ENCODE measurements at places on chromosomes 7 and 10.

DNA sequence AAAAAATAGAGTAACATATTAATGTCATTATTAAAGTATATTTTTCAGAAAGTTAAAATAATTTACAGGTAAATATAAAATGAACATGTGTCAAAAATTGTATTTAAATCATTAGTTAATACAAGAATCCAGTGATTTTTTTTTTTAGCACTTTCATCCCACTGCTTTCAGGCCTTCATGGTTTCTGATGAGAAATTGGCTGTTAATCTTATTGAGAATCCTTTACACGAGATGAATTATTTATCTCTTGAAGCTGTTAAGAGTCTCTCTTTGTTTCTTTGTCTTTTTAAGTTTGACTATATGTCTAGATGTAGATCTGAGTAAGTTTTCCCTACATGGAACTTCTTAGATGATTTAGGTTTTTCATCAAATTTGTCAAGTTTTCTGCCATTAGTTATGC, 578.5 kb upstream of the KCND2 start:
- no peak for DNase-seq

- DNase-seq: peak; percentile 40
Measured at GRCh38 chr7:130982160-130982638, 248.2 kb upstream of the KLF14 start.

- no peak for DNase-seq
Measured at GRCh38 chr10:79445977-79446757, 743 bp upstream of the ZCCHC24 start.

DNA sequence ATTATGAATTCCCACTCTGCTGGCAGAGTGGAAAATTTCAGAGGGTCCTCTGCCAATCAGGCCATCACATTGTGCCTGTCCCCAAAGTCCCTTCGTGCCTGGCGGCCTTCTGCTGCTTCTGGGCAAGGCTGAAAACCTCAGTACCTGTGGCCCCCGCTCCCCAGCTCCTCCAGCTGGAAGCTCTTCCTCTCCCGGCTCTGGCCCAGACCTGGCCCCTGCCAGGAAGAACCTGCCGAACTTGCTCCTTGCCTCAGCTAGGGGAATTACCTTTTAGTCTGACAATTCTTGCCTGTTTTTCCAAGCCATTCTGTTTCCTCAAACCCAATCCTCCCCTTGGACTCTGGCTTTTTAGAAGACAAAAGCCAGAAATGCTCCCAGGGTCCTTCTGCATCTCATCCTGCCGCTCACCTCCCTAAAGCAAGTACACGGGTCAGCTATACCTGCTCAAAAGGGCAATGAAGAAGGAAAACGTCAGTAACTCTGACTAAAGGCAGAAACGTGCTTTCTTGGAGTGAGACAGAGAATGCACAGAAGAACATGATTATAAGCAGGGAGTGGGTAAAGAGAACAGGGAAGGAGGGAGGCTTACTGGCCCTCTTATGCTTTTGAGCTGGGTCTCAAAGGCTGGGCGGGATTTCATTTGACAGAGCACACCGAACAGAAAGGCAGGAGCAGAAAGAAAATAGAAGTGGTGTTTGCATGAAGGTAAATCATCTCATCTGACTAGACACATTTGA, 28.1 kb upstream of the TRIL start:
- DNase-seq: no peak

GRCh38 chr7:136857573-136857972, 10.9 kb upstream of the CHRM2 start:
- peak; percentile 11 for DNase-seq

DNA sequence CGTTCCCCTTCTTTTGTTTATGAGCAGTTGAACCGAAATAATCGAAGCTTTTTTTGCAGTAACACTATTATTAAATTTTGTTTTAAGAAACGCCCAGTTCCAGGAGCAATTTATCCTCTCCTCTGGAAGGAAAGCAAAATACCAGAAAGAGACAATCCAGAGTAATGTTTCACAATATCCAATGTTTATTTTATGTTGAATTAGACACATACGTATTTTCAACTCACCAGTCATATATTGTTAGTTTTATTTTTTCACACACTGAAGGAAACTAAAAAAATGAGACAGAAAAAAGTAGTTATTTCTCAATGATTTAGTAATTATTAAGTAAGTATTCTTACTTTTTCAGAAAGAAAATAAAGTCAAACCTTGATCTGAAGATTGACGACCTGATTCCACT, 85.1 kb downstream of the MYOF start:
- DNase-seq: no peak

GRCh38 chr7:29043576-29043975, 85.4 kb upstream of the TRIL start:
- no peak for DNase-seq

DNA sequence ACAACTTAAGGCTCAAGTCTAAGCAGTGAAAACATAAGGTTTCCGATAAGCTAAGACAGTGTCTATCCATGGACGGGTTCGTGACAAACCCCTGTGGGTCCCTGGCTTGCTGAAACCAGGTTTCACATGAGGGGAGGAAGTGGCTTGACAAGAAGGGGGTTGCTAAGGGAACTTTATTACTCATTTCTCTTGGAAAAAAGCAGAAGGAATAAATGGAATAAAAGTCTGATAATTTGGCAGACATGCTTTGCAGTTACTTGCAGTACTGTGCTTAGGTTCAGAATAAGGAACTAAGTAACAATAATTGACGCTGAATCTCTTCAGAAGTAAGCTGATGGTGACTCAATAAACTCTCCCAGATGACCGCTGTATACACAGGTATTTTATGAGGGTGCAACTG, 34.7 kb downstream of the RBM17 start:
- no peak for DNase-seq

- DNase-seq: no peak
Measured at GRCh38 chr10:95441547-95441923, 119.6 kb downstream of the SORBS1 start.

- DNase-seq: no peak
Measured at GRCh38 chr7:48438206-48438605, 266.9 kb downstream of the ABCA13 start.

DNA sequence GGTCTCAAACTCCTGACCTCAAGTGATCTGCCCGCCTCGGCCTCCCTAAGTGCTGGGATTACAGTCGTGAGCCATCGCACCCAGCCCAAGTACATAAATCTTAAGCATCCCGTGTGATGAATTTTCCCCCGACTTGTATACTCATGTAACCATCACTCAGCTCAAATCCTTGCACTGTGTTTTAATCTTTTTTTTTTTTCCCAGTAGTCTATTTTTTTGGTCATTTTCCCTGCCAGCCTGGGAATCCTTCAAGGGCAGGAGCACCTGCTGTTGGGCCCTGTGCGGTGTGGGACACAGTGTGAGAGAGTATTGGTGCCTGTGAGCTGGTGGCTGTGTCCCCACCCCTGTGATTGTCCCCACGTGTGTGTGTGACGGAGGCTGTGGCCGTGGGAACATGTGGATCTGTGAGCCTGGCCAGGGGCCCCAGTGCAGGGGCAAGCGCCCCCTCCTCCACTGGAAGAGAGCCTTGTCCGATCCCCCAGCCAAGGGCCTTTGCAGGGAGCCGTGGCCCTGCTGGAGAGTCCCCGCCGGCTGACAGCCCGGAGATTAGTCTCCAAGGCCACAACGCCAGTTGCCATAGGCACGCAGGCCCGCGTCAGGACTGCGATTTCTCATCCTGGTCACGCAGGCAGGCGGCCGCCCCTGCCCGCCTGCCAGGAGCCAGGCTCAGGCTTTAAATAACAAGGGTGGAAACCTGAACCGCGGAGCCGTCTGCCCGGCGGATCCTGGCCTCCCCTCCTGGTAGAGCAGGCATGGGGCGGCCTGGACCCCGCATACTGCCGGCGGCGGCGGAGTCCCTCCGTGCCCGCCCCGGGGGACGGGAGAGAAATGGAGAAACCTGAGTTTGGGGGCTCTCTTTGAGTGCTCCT, 26.5 kb downstream of the GTF2IRD1 start:
- DNase-seq: no peak

GRCh38 chr10:561721-562120, 127.7 kb downstream of the DIP2C start:
- DNase-seq: no peak

DNA sequence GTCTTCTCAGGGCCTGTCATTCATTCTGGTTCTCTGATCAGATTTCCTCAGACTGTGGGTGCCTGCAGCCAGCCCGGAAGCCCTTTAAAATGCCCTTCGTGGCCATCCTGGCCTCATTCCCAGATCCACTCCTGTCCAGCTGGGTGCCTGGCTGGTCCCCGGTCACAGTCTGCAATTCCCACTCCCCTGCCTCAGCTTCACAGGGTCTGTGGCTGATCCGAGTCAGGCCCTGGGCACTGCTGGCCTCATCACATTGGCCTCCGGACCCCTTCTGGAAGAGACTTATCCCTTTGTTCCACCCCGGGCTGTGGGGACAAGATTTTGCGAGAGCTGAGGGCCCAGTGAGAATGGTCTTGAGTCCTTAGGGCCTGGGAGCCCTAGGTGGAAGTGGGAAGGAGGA, 12.1 kb downstream of the DOCK1 start:
- DNase-seq: no peak

- DNase-seq: no peak
Measured at GRCh38 chr7:112167147-112167546, 39.1 kb downstream of the DOCK4 start.

DNA sequence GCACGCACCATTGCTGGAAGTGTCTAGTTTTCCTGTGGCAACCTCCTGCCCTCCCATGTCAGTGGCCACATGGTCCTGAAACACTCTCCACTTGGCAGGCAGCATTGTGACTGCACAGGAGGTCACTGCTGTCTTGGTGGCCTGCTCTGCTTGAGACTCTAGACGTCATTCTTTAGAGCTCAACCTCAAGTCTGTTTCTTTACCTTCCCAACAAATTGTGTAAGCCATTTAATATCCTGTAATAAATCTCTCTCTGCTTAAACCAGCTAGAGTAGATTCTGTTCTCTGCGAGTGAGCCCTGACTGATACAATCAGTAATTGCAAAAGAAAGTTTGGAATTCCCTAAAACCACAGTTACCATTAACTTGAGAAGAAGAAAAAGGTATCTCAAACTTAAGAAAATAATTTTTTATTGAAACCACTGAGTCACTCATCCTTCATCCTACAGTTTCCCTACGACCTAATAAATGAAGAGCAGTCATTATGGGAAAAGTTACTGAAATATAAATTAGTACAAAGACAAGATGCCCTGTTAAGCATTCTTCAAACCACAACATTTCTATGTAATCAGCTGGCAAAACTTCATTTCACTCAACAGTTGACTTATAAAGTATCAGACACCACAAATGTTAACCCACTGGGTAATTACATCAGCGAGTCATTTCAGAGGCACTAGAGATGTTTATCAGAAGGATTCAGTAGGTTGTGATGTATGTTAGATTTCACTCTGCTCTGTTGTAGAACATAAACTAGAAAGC, 18.0 kb downstream of the SLC25A13 start:
- DNase-seq: no peak

GRCh38 chr10:70260259-70260658, 23.5 kb downstream of the NPFFR1 start:
- no peak for DNase-seq

- no peak for DNase-seq
Measured at GRCh38 chr7:115561335-115562110, 469.0 kb downstream of the TFEC start.

GRCh38 chr10:75399461-75400162, 2.0 kb downstream of the ZNF503 start:
- DNase-seq: peak; percentile 42

DNA sequence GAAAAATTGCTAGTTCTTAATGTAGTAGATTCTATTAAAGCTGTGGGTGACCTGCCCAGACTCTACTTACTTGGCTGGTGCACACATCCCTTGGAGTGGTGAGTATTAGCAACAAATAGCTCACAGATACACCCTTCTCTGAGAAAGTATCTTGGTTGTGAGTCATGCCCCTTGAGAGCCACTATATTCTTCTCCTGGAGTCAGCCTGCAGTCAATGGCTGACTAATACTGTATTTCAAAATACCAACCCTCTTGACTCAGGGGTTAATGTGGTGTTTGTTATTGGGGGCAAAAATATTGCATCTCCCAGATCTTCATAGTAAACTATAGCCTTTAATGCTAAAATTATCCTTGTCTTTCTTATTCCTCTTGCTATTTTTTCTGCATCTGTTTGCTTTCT, 354.9 kb downstream of the BMPER start:
- no peak for DNase-seq

DNA sequence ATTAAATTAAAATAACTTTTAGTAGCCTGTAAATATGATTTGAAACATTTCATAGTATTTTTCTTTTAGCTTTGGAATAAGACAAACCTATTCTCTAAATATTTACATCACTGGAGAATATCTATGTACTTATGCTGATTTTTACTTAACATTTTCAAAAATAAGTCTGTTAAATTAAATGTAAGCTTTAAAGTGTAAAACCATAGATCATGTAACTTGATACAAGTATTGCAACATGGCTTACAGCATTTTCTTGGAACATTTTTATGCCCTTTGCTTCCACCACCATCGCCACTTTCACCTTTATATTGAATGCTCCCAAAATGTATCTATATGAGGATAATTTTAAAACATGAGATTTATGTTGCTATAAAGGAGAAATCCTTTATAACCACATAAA, 427.1 kb downstream of the GFRA1 start:
- no peak for DNase-seq

- DNase-seq: no peak
Measured at GRCh38 chr10:2020836-2021235, 283.5 kb upstream of the ADARB2 start.

DNA sequence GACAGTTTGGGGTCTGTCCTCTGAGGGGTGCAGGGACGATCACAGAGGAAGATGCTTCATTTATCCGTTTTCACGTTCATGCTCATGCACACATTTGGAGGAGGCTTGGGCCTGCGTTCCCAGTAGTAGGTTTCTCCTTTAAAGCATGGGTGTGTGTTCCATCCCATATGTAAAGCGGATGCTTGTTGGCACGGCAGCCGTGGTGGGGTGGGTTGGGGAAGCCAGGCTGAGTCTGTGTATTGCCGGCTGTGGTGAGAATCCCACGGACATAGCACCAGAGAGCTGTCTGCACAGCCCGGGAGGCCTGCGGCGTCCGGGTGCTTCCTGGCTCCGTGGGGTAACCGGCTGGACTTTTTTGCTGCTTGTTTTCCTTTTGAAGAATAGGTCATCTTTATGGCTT, 440 bp downstream of the JAKMIP3 start:
- no peak for DNase-seq

DNA sequence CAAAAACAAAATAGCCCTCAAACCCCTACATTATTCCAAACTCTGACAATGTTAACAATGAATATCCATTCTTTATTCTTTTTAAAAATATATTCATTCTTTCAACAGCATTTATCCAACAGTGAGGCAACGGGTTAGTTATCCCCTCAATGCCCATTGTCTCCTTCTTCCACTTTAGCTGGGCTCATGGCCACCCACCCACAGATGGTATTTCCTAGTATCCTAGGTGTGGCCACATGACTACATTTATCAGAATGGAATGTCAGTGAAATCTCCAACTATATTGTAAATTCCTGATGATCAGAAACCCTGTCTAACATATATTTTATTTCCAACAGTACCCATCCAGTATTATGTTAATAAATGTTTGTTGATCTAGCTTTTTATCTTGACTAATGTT, 13.6 kb downstream of the HOXA1 start:
- DNase-seq: no peak

- no peak for DNase-seq
Measured at GRCh38 chr7:100024020-100024619, 8.7 kb downstream of the ZKSCAN1 start.

All from RPMI8226 (cell line).